ENCODE measurements at places on chromosomes 1 and 21. TPM values are rescaled to one million over a fixed set of nuclear protein-coding genes. Genes with fewer than 3 reads are reported as not detected.

DNA sequence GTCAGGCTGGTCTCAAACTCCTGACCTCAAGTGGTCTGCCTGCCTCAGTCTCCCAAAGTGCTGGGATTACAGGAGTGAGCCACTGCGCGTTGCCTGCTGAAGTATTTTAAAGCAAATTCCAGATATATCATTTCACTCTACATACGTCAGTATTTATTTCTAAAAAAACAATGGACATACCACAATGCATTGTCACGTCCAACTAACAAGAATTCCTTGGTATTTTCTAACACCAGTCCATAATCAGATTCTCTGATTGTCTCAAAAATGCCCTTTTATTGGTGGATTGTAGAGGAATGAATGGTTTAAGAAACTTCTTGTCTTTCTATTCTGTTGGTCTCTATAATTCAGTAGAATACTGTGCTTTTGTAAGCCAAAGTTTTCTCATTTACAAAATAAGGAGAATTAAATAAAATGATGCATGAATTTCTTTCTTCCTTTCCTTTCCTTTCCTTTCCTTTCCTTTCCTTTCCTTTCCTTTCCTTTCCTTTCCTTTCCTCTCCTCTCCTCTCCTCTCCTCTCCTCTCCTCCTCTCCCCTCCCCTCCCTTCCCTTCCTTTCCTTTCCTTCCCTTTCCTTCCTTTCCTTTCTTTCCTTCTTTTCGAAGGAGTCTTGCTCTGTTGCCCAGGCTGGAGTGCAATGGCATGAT lies 55.8 kb downstream of the VPS13D start:
- H3K36me3 ChIP-seq = no peaks in the 10 kb centered on the region
- H3K4me3 ChIP-seq = no peak overlapping the region
- DNase-seq = no peak
- H3K27me3 ChIP-seq = no peaks in the 10 kb centered on the region
- no peaks in the 10 kb centered on the region for H3K4me1 ChIP-seq

DNA sequence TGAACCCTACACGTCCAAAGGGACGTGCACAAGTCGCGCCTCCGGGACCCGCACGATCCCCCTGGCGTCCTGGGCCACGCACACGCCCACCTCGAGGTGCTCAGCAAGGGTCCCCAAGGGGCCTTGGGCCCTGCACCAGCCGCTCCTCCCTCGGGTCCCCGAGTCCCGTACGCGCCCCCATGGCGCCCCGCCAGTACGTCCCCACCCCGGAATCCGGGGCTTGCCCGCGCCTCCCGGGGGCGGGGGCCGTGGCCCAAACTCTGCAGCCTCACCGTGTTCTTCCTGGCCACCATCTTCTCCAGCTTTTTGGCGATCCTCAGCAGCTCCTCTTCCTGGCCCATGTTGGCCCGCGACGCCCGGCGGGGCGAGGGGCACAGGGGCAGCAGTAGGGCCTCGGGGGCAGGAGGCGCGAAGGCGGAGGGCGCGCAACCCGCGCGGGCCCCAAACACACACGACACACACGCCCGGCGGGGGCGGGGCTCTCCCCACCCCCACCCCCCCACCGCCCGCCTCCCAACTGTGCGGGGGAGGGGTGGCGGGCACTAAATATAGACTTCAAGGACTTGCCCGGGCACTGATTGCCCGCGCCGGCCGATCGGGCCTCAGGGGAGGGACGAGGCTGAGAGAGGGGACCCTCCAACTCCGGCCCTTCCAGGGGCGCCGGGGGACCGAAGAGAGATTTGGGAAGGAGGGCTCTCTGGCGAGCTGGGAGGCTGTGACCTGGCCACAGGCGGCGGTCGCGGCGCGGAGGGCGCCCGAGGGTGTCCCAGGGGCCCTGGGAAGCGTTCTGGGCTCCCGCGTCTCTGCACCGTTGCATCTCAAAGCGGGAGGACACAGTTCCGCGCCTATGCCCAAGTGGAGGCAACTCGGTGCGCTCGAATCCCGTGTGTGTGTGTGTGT lies at the start of gene TCEA3:
Gene TCEA3 (minus strand): TSS at position 456 of the 900 bp plus-strand sequence. CDS start 115 bp downstream, at position 341.
- peak within 1 kb of the TSS; percentile 84 for H3K4me3 ChIP-seq
- H3K4me1 ChIP-seq = peaks cover 4% of the 10 kb centered on the region
- DNase-seq = peak; percentile 76
- H3K27me3 ChIP-seq = no peaks in the 10 kb centered on the region

GRCh38 chr1:93565496-93566206 lies 116.0 kb downstream of the BCAR3 start:
- DNase-seq = no peak
- H3K4me1 ChIP-seq = no peaks in the 10 kb centered on the region
- no peaks in the 10 kb centered on the region for H3K27me3 ChIP-seq
- no peak overlapping the region for H3K27ac ChIP-seq
- H3K36me3 ChIP-seq = peaks cover 6% of the 10 kb centered on the region

DNA sequence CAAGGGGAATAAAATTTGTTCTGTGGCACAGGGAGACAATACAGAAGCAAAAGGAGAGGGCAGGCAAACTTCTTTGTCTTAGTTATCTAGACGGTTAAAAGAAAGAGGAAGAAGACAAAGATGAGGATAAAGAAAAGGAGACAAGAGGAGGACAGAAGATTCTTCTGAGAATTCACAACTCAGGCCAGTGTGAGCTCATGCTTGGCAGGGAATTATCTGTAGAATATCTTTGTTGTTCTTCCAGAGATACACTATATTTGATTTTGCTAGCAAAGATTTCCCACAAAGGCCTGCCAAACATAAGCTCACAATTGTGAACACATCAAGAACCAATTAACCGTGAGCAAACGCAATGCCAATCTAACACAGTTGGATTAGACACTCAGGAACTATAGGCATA lies 21.4 kb downstream of the SLC16A1 start:
- H3K4me3 ChIP-seq = no peak overlapping the region
- no peak for DNase-seq
- no peaks in the 10 kb centered on the region for H3K36me3 ChIP-seq
- no peaks in the 10 kb centered on the region for H3K27me3 ChIP-seq
- H3K4me1 ChIP-seq = no peaks in the 10 kb centered on the region

- no peaks in the 10 kb centered on the region for H3K4me1 ChIP-seq
- H3K27ac ChIP-seq = no peak overlapping the region
- no peaks in the 10 kb centered on the region for H3K36me3 ChIP-seq
- H3K4me3 ChIP-seq = no peak overlapping the region
- H3K27me3 ChIP-seq = no peaks in the 10 kb centered on the region
Observed at GRCh38 chr21:16640297-16641027, 872.4 kb upstream of the CXADR start.

GRCh38 chr1:231970684-231971083 lies 344.1 kb downstream of the DISC1 start:
- H3K27ac ChIP-seq = no peak overlapping the region
- no peak for DNase-seq
- H3K27me3 ChIP-seq = no peaks in the 10 kb centered on the region
- no peaks in the 10 kb centered on the region for H3K4me1 ChIP-seq
- no peak overlapping the region for H3K4me3 ChIP-seq

DNA sequence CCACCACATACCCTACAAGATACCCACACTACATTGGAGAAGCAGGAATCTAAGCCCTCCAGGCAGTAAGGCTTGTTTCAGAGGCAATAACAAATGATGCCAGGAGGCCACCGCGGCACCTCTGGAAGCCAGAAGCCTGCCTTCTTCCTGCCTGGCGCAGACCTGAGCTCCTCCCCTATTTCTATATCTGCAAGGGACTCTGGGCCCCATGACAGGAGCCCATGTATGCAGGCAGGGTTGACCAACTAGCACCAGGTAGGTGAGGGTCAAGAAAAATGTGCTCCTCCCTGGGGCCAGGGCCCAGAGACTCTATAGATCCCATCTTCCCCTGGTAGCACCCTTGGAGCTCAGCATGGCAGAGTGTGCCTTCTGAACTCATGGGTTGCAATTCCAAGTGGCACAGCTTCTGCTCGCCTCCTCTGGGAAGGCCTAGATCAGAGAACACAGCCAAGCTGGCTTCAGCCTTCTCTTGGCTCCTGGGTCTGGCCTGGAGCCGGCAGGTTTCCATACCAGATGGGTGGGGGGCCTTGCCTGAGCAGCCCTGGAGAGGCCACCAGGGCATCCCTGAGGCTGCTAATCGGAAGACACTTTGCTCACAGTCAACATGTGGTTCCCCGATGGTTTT lies 85.1 kb downstream of the STUM start:
- H3K4me1 ChIP-seq = peaks cover 8% of the 10 kb centered on the region
- H3K27ac ChIP-seq = no peak overlapping the region
- H3K27me3 ChIP-seq = no peaks in the 10 kb centered on the region
- no peak for DNase-seq

CYP4A11 gene
- total RNA-seq = not detected

CD34 gene
- total RNA-seq = 3.1 TPM
